ENCODE measurements at places on chromosomes 12 and 14.
A peak's percentile ranks its signal among the peaks of the same experiment; 100 is the strongest.

DNA sequence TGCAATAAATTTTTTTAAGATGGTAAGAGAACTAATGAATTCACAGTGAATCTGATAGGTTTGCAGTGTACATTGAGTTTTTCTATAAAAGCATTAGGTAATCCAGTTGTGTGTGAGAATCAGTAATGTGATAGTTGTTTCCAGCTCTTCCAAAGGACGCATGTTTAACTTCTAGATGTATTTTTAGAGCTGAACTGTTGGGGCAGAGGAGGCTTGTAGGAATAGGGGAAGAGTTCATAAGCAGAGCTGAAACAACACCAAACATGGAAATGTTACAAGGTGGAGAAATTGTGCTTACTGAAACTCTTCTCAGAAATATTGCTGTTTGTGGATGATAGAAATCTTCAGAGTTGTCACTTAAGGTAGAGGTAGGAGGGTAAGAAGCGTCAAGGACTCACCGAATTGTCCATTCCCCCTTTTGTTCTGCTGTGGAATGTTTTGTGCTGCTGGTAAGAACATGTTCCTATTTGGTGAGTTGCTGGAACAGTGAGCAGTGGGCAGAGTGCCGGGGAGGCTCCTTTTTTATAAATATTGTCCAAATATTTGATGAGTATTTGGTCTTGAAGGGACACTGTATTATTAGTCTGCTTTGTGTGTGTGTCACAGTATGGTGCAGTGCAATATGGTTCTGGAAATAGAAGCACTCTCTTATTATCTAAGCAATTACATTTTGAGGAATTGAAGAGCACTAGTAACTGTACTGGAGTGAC lies 76.7 kb downstream of the ANO6 start:
- DNase-seq: no peak
- H3K4me3 ChIP-seq: no peak overlapping the region
- H3K27ac ChIP-seq: no peak overlapping the region
- peaks cover 14% of the 10 kb centered on the region for H3K4me1 ChIP-seq
- no peaks in the 10 kb centered on the region for H3K27me3 ChIP-seq
- no peaks in the 10 kb centered on the region for H3K36me3 ChIP-seq

DNA sequence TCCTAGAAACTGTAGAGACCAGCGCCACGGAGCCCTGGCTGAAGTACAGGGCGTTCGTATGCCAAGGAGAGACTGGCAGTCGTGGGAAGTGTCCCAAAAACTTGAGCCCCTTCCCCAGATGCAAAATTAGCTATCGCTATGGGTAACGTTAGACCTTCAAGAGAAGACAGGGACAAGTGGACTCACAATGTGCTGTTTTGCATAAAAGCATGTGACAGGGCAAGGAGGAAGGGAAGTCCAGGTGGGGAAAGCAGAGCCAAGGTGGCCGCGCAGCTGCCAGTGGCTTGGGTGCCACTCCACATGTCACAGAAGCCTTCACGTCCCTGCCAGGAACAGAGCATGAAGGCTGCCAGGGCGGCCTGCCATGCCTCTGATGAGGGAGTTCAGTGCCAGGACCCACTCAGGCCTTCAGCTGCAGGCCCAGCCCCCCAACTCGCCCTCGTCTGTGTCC lies 61.2 kb upstream of the DYNC1H1 start:
- H3K36me3 ChIP-seq: peaks cover 82% of the 10 kb centered on the region
- H3K4me1 ChIP-seq: peaks cover 5% of the 10 kb centered on the region
- no peak for DNase-seq
- H3K4me3 ChIP-seq: no peak overlapping the region

DNA sequence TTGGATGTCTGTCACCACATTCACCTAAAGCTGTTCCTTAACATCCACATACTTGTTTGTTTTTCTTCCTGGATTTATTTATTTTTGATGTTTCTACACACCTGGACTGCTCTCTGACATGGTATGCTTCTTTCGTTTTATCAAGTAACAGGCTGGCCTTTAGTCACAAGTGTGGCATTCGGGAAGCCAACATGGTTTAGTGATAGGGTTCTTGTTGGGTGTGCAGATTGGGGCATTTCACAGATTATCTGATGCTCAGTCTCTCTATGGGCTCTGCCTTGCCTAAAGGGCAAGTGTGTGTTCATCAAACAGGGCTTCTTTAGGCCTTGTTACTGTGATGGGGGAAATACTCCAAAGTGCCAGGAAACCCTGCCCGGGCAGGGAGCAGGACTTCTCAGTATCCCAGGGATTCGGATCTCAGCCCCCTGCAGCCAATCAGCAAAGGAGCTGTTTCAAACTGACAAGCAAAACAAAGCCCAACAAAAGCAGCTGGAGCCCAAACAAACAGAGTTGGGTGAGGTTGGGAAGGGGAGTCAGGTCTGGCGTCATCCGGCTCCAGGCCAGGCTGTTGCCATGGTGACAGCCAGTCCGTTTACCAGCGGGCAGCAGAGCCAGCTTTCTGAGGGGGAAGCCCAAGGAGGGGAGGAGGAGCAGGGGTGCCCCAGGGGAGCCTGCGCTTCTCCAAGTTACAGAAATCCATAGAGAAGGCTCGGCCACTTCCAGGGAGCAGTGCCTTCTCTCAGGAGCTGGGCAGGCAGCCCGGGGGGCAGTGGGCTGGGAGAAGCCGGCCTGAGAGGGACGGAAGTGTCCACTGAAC lies 31.9 kb downstream of the FOS start:
- peaks cover 9% of the 10 kb centered on the region for H3K4me1 ChIP-seq
- no peak overlapping the region for H3K4me3 ChIP-seq
- no peak overlapping the region for H3K27ac ChIP-seq
- no peaks in the 10 kb centered on the region for H3K36me3 ChIP-seq

DNA sequence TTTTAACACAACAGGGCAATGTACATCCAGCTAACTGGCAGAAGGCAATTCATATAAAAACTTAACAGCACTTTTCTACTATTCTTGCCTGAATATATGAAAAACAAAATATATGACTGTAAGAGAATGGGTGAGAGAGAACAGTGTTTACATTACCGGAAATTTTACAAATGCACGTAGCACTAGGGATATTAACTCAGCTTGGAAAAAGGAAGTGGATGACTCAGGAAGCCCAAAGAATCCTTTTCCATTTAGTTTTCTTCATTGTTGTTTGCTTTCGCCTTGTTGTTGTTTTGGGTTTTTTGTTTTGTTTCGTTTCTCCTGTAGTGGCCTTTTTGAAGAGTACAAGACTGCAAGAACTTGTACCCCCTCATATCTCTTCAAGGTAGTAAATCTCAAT lies 295.5 kb downstream of the EGLN3 start:
- H3K36me3 ChIP-seq: no peaks in the 10 kb centered on the region
- DNase-seq: no peak
- no peaks in the 10 kb centered on the region for H3K4me1 ChIP-seq
- H3K4me3 ChIP-seq: no peak overlapping the region

DNA sequence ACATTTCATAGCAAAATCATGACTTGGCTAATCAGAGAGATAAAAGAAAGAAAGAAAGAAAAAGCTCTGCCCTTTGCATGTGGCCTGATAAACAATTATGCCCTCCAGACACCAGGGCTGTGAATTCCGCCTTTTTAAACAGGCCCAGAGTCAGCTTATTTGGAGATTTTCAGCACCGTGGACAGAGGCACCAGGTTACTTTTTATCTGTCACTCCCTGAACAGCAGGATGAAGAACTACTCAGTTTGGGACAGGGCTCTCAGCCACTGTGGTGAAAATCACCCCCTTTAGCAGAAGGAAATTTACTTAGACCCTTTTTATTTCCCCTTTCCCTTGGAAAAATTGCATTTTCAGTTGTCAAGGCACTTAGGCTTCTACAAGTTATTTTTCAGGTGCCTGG lies 359.9 kb downstream of the NRXN3 start:
- no peaks in the 10 kb centered on the region for H3K27me3 ChIP-seq
- no peak overlapping the region for H3K4me3 ChIP-seq
- H3K4me1 ChIP-seq: no peaks in the 10 kb centered on the region
- DNase-seq: no peak

DNA sequence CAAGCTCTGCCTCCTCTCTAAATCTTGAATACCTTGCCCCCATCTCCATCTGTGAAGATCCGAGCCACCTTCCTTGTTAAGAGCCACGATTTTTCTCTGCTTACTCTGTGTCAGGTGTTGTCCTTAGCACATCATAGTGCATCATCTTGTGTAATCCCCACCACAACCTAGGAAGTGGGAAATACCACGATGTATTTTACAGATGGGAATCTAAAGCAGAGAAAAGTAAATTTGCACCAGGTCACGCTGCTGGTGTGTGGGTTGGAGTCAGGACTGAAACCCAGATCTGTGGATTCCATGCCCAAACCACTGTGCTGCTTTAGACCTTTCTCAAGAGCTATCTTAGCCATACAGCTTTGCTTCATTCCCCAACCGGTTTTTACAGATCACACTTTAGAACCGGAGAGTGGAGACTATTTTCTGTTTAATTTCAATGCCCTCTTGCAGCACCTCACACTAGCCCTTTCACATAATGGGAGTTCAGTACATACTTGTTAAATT lies 94.6 kb downstream of the PPM1A start:
- DNase-seq: no peak
- no peaks in the 10 kb centered on the region for H3K36me3 ChIP-seq
- no peak overlapping the region for H3K4me3 ChIP-seq

DNA sequence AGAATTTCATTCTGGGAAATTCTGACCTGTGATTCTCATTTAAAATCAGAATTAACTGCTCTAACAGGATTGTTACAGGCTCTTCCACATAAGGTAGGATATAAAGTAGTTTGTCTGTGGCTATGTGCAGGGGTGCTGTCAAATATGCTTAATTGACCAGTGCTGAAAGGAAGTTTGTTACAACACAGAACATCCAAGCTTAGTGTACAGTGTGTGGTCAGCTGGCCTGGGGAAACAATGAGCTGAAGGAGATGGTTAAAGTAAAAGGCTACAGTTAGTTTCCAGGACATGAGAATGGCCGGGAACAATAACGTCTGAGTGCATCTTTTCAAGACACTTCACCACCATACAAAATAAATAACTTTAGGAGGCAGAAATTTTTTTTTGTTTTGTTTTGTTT lies 68.0 kb downstream of the PKP2 start:
- no peak for DNase-seq
- peaks cover 14% of the 10 kb centered on the region for H3K27me3 ChIP-seq
- no peaks in the 10 kb centered on the region for H3K36me3 ChIP-seq
- H3K4me1 ChIP-seq: no peaks in the 10 kb centered on the region
- no peak overlapping the region for H3K4me3 ChIP-seq

DNA sequence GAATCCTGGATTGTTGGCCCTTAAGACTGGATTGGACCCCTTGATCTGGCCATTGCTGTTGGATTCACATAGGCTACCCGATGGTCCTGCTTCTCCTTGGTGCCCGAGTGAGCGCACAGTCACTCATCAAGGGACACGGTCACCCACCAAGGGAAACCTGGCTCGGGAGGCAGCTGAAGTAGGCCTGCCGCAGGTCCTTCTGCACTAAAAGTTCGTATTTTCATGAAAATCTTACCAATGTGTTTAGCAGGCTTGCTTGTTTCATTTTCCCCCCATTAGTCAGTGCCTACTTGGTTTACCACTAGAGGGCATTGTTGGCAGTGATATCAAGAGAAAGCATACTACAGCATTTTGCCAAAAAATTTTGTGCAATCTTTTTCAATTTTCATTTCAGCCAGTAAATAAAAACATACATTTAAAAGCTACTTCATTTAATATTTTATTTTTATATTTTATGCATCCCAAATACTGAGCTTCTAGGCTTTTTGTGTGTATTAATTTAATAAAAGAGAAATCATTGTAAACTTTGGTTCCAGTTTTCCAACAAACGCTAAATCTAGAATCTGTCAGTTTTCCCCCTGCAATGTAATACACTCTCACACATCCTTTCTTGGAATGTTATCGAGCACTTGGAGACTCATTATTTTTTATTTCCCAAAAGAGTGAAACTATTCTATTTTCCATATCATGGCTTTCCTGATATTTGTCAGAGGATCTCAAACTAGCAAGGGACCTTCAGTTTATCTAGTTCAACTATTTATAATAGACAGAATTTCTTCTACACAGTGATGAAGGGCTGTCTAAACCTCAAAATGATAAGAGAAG lies 116.7 kb downstream of the LMNTD1 start:
- peaks cover 1% of the 10 kb centered on the region for H3K36me3 ChIP-seq
- no peaks in the 10 kb centered on the region for H3K27me3 ChIP-seq
- H3K27ac ChIP-seq: no peak overlapping the region
- no peak for DNase-seq

GRCh38 chr12:124848621-124849380 lies 14.9 kb downstream of the SCARB1 start:
- no peak overlapping the region for H3K27ac ChIP-seq
- no peak for DNase-seq
- no peaks in the 10 kb centered on the region for H3K27me3 ChIP-seq
- H3K4me1 ChIP-seq: no peaks in the 10 kb centered on the region
- no peaks in the 10 kb centered on the region for H3K36me3 ChIP-seq

- H3K36me3 ChIP-seq: no peaks in the 10 kb centered on the region
- no peak overlapping the region for H3K27ac ChIP-seq
- no peak for DNase-seq
- H3K4me3 ChIP-seq: no peak overlapping the region
These were observed 289.8 kb downstream of the RGS6 start for GRCh38 chr14:72222046-72222445.

- H3K27ac ChIP-seq: no peak overlapping the region
- H3K27me3 ChIP-seq: no peaks in the 10 kb centered on the region
- peaks cover 30% of the 10 kb centered on the region for H3K4me1 ChIP-seq
- peaks cover 3% of the 10 kb centered on the region for H3K36me3 ChIP-seq
- no peak overlapping the region for H3K4me3 ChIP-seq
- no peak for DNase-seq
These were observed 29.6 kb downstream of the ATXN2 start for GRCh38 chr12:111569363-111570083.

GRCh38 chr14:22159099-22159498 lies 429.9 kb downstream of the DAD1 start:
- no peak overlapping the region for H3K4me3 ChIP-seq
- H3K36me3 ChIP-seq: peaks cover 2% of the 10 kb centered on the region
- no peak for DNase-seq

- H3K36me3 ChIP-seq: peaks cover 2% of the 10 kb centered on the region
- no peak for DNase-seq
- H3K4me1 ChIP-seq: no peaks in the 10 kb centered on the region
- H3K27ac ChIP-seq: no peak overlapping the region
- no peaks in the 10 kb centered on the region for H3K27me3 ChIP-seq
These were observed 74.4 kb downstream of the PRKD1 start for GRCh38 chr14:29853272-29853671.

DNA sequence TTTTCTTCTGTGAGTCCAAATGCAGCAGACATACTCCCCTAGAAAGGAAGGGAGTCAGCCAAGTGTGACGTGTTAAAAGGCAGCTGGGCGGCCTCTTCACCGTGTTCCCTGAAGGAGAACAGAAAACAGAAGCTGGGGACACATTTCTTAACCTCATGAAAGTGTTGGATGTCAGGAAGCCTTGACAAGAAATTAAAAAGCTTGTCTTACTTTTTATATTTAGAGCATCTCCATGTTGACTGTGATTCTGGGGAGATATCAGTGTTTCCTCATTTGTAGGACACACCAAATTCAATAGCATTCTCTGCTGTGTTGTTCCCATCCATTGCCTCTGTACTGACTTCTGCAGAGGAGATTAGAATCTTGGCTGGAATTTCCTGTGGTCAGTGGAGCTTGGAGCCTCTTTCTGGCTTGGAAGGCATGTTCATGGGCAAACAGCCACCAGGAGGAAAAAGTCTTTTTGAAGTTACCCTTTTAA lies 93.7 kb downstream of the RMST start:
- no peak overlapping the region for H3K4me3 ChIP-seq
- no peaks in the 10 kb centered on the region for H3K4me1 ChIP-seq
- no peaks in the 10 kb centered on the region for H3K27me3 ChIP-seq
- H3K36me3 ChIP-seq: no peaks in the 10 kb centered on the region
- no peak overlapping the region for H3K27ac ChIP-seq

- peak; percentile 69 for DNase-seq
- H3K27me3 ChIP-seq: no peaks in the 10 kb centered on the region
- H3K4me3 ChIP-seq: no peak overlapping the region
- H3K27ac ChIP-seq: no peak overlapping the region
- peaks cover 61% of the 10 kb centered on the region for H3K36me3 ChIP-seq
These were observed 22.3 kb downstream of the CKB start for GRCh38 chr14:103500148-103500990.

All from central memory CD8-positive, alpha-beta T cell (primary cell).